ENCODE measurements at places on chromosomes 2 and 18.

- no peak for DNase-seq
These were observed 70.8 kb downstream of the C2orf76 start for GRCh38 chr2:119295688-119296375.

GRCh38 chr2:230664128-230664527 is 48.5 kb upstream of the CAB39 start:
- DNase-seq: no peak

DNA sequence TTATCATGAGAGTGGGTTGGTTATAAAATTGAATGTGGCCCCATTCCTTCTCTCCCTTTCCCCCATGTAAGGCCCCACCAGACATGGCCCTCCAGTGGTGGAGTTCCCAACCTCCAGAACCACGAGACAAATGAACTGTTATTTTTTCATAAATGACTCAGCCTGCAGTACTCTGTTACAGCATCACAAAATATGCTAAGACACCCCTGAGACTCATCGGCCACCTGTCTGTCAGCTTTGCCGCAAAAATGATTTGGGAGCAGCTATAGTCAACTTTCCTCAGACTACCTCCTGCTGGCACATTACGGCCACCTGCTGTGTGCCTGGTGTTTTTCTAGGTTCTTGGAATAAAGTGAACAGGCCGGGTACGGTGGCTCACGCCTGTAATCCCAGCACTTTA is 21.4 kb upstream of the C1QL2 start:
- no peak for DNase-seq

DNA sequence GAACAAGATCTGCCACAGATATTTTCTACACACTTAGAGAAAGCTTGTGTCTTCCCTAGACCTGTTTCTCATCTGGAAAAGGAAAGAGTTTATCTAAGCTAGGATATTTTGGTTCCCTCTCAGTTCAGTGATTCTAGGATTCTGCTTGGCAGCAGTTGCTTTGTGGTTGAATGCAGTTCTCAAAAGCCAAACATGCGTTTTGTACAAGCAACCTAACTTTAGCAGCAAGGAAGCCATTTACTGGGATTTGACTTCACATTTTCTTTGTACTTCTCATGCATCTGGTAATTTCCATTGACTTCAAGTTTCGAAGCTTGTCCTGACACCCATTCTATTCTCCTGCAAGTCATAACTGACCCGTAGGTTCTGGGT is 33.3 kb downstream of the VSNL1 start:
- no peak for DNase-seq

DNA sequence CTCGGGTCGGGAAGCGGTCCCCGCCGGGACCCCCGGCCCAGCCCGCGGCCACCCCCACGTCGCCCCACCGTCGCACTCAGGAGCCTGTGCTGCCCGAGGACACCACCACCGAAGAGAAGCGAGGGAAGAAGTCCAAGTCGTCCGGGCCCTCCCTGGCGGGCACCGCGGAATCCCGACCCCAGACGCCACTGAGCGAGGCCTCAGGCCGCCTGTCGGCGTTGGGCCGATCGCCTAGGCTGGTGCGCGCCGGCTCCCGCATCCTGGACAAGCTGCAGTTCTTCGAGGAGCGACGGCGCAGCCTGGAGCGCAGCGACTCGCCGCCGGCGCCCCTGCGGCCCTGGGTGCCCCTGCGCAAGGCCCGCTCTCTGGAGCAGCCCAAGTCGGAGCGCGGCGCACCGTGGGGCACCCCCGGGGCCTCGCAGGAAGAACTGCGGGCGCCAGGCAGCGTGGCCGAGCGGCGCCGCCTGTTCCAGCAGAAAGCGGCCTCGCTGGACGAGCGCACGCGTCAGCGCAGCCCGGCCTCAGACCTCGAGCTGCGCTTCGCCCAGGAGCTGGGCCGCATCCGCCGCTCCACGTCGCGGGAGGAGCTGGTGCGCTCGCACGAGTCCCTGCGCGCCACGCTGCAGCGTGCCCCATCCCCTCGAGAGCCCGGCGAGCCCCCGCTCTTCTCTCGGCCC is 13.6 kb downstream of the SPEG start:
- DNase-seq: no peak

- DNase-seq: no peak
These were observed 4.9 kb downstream of the NEMP2 start for GRCh38 chr2:190529486-190530247.
